ENCODE measurements at places on chromosomes 4 and X.
A peak's percentile ranks its signal among the peaks of the same experiment; 100 is the strongest.

DNA sequence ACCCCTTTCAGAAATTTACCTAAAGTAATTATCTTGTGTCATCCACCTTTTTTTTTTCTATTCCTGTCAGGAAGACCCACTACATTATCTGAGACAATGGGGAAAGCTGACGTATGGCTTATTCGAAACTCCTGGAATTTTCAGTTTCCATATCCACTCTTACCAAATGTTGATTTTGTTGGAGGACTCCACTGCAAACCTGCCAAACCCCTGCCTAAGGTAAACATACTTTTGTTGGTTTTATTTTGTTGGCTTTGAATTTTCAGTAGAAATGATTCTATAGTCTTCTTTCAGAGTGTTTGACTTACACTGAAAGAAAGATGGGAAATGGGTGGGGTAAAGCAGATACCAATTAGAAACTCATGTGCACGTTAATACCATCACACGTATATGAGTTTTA is 2.2 kb downstream of the UGT2B7 start:
- no peak for DNase-seq

GRCh38 chr4:124833831-124834505 is 121.4 kb upstream of the ANKRD50 start:
- no peak for DNase-seq

DNA sequence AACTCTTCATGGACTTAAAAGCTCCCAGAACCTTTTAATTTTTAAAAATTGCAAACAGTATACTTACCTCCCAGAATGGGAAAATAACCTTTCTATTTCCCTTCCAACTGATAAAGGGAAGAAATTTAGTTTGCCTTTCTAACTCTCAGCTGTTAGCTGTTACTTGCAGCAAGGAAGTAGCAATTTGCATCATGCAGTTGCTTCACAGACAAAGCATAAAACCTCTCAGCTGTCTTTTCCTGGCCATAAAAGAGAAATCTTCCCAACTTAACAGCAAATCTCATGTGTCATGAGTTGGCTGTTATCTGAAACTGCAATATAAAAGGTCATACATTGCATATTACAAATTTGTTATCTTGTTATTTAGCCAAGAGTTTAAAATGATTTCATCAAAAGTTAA is 18.4 kb downstream of the C4orf17 start:
- DNase-seq: no peak

DNA sequence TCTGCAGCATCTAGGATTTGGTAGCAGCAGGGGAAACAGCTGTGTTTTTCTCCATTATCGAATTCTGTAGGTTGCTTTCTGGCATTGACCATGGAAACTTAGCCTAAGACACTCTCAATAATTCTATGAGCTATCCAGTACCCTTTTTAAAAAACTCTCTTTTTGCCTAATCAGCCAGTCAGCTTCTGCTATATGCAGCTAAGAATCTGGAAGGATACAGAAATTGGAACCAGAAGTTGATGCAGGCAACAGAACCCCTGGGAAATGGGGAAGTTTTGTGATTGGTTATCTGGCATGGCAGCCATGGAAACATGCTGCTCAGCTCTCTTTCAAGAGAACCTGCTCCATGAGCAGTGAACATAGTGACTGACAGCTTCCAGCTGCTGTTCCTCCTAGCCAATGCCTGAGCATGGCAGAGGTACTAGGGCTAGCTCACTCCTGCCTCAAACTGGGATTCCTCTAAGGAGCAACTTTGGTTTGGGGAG is 417.6 kb upstream of the MAOA start:
- no peak for DNase-seq

- no peak for DNase-seq
Measured at GRCh38 chrX:29043746-29044145, 456.5 kb downstream of the IL1RAPL1 start.

DNA sequence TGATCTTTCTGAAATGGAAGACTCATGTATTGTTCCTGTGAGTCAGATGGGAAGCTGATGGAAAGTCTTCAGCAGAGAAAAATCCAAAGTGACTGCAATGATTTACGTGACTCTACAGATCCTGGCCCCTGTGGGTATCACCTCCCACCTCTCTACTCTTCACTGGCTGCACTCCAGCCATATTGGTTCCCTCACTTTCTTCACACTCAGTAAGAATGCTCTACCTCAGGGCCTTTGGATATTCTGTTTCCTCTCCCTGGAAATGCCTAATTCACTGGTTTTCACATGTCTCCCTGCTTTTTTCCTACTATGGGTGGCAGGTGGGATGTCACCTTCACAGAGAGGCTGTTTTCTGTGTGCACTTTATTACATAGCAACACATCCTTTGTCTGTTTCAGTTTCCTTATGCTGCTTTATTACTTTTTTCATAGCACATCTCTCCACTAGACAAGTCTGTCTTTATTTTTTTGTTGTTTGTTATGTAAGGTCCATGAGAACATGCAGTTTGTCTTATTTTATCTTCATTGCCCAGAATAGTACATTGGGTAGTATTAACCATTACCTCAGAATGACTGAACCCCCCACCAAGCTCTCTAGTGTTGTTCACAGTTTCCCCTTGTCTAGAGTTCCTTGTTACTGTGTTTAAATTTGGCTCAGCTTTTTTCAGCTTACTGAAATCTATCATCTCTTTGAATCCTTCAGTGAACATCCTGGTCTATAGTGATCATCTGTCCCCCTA is 57.6 kb upstream of the CLNK start:
- no peak for DNase-seq

- DNase-seq: no peak
Measured at GRCh38 chr4:6617246-6617645, 23.2 kb upstream of the MRFAP1 start.

DNA sequence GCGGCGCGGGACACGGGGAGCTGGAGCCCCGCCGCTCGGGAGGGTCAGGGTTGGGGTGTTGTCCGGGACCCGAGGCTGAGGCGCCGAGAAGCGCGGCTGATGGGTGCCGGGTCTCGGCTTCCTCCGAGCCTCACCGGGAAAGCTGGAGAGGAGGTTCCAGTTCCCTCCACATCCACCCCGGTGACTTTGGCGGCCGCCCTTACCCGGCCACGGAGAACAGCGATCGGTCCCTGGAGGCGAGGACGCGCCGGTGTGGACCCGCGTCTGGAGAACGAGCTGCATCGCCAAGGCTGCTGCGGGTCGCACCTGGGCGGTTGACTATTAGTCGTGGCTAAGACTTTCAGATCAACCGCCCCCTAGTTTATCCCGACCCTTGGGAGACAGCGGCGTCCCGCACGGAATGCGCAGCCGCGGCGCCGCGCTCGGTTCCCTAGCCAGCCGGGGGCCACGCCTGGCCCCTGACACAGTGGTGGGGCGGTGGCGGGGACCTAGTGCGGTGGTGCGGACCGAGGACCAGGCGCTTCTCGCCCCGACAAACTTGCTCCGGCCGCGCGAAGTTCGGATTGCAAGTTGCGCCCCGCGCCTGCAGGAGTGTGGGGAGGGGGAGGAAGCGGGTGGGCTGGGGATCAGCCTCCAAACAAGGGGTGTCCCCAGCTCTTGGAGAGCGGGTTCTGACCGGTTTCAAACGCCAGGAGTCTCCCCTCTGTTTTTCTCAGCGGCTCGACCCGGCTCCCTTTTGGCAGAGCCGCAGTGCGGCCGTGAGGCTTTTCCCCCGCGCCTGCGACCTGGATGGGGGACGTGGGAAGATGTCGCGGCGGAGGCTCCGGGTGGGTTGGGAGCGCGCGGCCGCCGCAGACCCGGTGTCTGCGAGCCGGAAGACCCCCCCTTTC is 568 bp downstream of the FHDC1 start:
- DNase-seq: peak; percentile 62

GRCh38 chr4:114163051-114163450 is 183.6 kb upstream of the ARSJ start:
- no peak for DNase-seq

- no peak for DNase-seq
Measured at GRCh38 chr4:7600247-7600646, 165.5 kb upstream of the PSAPL1 start.

- DNase-seq: no peak
Measured at GRCh38 chr4:148434075-148434773, 8.0 kb downstream of the NR3C2 start.

DNA sequence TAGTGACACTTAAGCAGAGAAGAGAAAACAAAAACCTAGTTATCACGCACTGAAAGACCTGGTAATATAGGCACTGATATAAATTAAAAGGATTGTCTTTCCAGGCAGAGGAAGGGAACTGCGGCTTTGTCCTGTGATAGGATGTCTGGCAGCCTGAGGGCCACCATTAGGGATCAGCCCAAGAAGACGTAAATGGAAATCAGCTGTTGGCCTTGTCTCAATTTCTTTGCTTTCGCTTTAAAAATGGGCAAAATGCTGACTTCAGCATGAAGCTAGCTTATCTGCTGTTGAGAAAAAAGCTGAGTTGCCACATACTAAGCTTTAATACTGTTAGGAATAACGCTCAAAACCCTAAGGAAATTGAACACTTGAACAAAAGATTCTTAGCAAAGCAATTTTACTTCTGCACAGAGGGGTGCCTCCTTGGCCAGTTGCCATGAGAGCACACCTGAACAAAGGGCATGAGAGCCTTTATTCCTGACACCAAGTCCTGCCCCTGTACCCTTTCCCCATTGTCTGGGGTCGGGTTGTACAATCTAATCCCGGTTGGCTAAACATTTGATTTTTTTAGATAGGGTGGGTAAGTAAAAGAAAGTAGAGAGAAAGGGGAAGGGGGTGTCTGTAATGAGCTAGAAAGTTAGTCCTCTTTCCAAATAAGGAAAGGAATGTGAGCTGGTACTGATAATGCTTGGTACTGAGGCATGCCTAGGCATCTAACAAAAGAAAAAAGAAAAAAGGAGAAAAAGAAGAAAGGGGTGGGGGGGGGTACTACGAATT is 85.1 kb upstream of the UCP1 start:
- DNase-seq: no peak

- no peak for DNase-seq
Measured at GRCh38 chr4:169015186-169015623, 5.2 kb upstream of the CBR4 start.

DNA sequence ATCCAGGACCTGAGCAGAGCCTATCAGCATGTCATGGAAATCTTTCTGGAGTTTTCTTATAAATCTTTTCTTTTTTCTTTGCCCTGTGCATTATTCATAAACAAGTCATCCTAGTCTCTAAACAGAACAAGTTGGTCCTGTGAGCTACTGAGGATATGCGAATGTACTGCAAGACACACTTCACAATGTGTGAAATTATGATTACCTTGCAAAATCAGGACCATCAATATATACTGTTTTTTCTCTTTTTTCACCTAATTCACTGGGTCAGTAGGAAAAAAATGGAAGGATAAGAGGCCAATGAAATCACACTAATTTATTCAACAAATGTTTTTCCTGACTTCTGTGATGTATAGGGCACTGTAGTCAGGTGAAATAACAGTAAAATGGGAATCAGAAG is 14.4 kb upstream of the SORBS2 start:
- no peak for DNase-seq

GRCh38 chr4:7313347-7313811 is 121.0 kb downstream of the SORCS2 start:
- no peak for DNase-seq

- no peak for DNase-seq
Measured at GRCh38 chrX:105210258-105210657, 10.2 kb downstream of the TEX13A start.

GRCh38 chrX:42531441-42531840 is 246.5 kb downstream of the PPP1R2C start:
- no peak for DNase-seq

DNA sequence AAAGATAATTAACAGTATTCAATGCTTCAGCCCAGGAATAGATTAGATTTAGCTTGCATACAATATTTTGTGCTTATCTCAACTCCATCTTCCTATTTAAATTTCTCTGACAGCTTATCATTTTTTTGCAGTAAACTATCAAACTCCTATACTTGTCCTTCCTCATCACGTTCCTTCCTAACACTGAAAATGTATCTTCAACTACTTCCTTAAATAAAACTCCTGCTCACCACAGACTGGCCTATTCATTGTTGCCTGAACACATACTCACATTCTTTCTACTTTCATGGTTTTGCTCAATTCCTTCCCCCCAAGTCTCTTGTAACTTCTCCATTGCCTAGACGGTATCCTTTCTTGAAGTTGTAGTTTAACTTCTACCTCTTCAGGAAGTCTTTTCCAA is 28.5 kb upstream of the PTPN13 start:
- no peak for DNase-seq

- DNase-seq: no peak
Measured at GRCh38 chr4:139266208-139266582, 13.8 kb downstream of the MGARP start.

DNA sequence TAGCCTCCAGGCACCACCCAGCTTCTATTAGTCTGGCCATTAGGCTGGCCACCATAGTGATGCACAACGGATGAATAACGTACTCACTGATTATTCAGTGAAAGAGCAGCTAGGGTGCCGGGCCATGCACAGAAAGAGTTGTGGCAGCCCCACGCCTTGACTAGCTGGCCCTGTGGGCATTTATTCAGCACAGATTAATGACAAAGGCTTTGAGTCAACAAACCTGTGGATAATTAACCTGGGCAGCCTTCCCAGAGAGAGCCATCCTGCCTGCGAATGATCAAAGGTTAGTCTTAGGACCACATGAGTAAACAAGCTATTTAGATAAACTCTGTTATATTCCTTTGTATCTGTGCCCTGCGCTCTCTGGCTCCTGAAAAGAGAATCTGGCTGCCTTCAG is 37.2 kb downstream of the MAP9 start:
- no peak for DNase-seq

GRCh38 chr4:76960014-76960413 is 10.5 kb downstream of the SEPTIN11 start:
- no peak for DNase-seq

GRCh38 chr4:71713611-71714203 is 70.2 kb downstream of the GC start:
- DNase-seq: peak; percentile 25

DNA sequence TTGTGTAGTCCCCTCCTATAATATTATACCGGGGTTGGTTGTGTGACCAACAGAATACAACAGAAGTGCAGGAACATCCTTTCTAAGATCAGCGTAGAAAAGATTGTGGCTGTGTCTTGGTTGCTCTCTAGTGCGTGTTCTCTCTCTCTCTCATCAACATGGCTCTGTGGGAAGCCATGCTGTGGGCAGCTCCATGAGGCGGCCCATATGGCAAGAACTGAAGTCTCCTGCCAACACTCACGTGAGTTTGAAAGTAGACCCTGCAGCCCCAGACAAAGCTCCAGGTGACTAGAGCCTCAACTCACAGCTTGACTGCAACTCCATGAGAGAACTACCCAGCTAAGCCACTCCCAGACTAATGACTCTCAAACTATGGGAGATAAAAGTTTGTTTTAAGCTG is 118.7 kb downstream of the TSPAN5 start:
- no peak for DNase-seq

GRCh38 chr4:185512516-185512915 is 22.8 kb downstream of the PDLIM3 start:
- no peak for DNase-seq

- DNase-seq: no peak
Measured at GRCh38 chr4:174192943-174193342, 90.5 kb downstream of the FBXO8 start.

- no peak for DNase-seq
Measured at GRCh38 chrX:133608406-133608805, 193.1 kb upstream of the GPC4 start.

DNA sequence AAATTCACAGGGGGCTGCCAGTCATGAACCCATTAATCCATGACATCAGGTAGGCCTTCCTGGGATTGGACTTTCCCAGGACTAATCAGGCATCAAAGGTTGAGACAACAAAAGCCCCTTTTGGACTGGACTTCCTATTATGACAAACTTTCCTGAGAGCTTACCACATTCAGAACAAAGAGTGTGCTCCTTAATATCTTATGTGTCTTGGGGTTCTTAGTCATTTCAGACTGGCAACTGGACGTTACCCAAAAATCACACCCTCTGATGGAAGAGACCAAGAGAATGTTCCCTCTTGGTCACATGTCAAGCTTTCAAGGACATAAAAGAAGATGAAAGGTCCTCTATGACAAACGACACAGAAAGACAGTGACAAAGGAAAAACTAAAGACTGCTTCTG is 31.6 kb upstream of the PPP1R2C start:
- no peak for DNase-seq

All from B cell (primary cell).